ENCODE measurements at places on chromosomes 1 and 21.

GRCh38 chr1:66562561-66562960 lies 28.6 kb downstream of the SGIP1 start:
- DNase-seq = no peak

- peak; percentile 81 for DNase-seq
Measured at GRCh38 chr21:33433425-33434114, 30.4 kb downstream of the IFNGR2 start.

DNA sequence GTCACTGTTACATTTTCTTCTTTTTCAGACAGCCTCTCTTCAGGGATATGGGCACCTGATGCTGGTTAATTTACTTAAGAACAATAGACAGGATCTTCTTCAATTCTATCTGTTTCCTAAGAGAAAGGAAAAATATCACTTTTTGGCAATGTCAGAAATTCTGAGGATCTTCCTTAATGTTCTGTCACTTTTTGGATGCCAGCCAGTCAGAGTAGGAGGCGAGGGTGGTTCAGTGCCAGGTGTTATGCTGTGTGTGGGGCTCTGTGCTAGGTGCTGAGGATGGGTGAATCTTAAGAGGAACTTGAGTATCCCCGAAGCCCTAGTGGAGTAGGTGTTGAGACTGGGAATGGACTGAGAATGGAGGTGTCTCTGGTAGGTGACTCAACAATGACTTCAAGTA lies 133.5 kb downstream of the UCK2 start:
- DNase-seq = no peak

DNA sequence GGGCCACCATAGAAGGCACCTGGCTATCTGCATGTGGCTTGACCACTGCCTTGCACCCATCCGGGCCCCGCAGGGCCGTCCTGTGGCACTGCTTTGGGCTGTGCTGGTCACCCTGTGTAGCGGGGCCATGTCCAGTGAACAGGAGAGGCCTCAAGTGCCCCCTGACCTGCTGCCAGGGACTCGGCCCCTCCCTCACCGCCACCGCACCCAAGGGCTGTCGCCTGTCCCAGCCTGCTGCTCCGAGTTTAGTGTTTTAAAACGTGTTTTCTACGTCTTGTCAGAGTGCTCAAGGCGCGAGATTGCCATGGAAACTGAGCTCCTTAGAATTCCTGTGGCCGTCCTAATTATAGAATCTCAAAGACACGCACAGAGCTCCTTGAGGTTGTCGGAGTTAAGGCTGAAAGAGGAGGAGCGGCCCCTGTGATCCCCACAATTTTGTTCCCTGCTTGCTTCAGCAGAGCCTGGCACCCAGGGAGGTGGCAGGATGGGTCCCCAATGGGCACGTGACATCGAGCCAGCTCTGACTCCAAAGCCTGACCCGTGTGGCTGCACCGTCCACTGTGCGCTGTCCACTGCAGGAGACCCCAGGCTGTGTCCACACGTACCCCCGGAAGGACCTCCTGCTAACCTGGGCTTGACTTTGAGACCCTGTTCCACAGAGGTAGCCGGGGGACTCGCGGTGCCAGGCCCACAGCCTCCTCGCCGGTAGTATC lies 66.2 kb downstream of the FAAP20 start:
- no peak for DNase-seq

GRCh38 chr1:222167111-222167510 lies 380.8 kb downstream of the HHIPL2 start:
- DNase-seq = peak; percentile 29

GRCh38 chr1:217369271-217369981 lies 261.5 kb downstream of the GPATCH2 start:
- no peak for DNase-seq

- DNase-seq = peak; percentile 50
Measured at GRCh38 chr1:201584471-201585092, 45.7 kb downstream of the NAV1 start.

GRCh38 chr1:203177470-203178039 lies 1.9 kb upstream of the MYBPH start:
- DNase-seq = peak; percentile 78

- DNase-seq = no peak
Measured at GRCh38 chr1:109149874-109150601, 36.1 kb downstream of the ELAPOR1 start.

- DNase-seq = peak; percentile 81
Measured at GRCh38 chr21:42296501-42296900, 18.7 kb downstream of the TFF3 start.

DNA sequence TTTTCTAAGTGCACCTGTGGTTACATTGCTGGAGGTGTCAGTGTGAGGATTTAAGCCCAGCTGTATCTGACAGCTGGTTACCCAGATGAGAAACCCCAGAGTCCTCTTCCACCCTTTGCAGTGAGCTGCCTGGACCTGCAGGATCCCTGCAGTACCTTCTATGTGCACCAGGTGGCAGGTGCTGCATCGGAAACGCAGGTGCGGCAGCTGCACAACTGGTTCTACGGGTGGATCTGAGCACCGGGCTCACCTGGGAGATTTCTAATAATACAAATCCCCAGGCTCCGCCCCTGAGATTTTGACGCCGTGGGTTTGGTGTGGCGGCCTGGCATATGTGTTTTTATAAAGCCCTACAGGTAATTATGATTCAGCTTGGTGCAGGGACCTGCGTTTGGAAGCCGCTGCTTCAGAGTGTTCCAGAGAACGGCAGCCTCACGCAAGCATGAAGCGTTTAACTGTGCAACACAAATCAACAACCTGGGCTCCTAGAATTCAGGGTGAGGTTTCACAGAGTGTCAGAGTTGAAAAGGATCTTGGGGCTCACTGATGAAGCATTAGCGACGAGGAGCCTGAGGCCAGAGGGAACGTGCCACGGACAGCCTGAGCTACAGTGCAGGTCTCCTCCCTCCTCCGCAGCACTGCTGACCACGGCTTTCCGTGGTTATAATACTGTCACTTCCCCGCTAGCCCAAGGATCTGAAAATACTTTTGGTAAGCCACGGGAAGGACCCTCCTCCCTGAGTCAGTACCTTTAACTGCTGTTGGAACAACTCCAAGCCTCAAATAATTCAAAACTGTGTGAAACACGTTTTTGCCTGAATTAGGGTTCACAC lies 96.7 kb upstream of the TRABD2B start:
- DNase-seq = peak; percentile 43

GRCh38 chr1:236287757-236288619 lies 6.2 kb upstream of the ERO1B start:
- no peak for DNase-seq

DNA sequence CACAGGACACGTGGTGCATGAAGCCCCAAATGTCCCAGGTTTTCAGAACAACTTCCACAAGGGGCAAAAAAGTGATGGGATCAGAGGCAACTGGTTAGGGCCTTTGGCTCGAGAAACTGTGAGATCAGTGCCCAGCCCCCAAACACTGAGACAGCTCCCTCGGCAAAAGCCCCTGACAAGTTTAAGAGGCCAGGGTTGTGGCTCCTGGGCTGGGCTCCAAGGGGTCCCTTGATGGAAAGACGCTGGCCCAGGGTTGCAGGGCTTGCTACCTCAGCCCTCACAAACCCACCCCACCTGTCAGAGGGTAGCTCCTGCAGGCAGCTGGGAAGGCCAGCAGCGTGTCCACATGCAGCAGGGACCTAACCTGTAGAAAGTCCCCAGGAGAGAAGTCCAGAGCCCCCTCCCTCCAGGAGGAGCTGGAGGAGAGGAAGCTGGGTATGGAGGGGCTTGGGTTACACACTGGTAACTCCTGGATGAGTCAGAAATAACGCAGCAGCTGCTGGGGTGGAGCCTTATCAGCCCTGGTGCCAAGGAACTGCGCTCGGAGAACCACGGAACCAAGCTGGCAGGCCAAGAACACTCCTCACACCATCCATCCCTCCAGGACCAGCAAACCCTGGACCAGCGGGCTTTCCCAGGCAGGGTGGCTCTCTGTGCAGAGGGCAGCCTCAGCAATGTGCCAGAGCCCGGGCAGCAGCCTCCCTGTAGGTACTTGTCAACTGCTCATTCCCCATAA lies 37.5 kb downstream of the CTNNBIP1 start:
- no peak for DNase-seq

DNA sequence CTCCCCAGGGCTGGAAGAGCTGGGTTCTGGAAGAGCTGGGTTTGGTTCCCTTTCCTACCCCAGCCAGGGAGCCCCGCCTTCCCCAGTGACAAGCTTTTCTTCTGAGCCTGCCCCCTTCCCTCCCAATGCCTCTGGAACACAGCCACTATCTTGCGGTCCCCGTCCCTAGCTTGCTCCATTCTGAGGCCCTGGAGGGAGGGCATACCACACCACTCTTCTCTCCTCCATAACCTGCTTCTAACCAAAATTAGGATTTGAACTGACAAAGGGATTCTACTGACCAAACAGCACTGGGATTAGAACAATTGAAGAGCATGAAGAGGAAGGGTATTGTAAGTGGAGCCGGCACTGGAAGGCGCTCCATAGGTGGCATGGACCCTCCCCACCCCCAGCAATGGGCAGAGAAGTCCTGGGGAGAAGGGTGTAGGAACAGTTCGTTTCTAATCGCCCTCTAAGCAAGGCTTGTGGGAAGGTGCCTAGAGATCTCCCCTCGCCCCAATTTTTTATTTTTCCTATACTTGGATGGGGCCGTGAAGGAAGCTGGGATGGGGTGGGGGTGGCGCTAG lies 690 bp downstream of the C1orf216 start:
- DNase-seq = peak; percentile 55

DNA sequence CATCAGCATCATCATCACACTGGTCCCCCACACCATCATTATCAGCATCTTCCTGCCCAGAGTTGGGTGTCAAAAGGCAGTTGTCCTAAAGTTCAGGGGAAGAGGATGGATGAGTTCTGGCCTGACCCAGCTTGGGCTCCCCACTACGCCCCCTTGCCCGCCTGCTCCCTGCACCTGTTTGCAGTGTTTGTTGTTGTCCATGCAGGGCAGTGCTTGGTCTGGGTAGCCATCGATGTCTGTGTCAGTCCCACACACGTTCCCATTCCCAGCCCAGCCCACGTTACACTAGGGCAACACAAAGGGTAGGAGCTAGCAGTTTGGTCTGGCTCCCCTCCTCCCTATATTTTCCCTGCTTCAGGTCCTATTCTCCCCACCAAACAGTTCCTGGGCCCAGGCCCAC lies 6.8 kb downstream of the THBS3 start:
- DNase-seq = no peak

- no peak for DNase-seq
Measured at GRCh38 chr1:39675220-39675619, 3.3 kb upstream of the NT5C1A start.

DNA sequence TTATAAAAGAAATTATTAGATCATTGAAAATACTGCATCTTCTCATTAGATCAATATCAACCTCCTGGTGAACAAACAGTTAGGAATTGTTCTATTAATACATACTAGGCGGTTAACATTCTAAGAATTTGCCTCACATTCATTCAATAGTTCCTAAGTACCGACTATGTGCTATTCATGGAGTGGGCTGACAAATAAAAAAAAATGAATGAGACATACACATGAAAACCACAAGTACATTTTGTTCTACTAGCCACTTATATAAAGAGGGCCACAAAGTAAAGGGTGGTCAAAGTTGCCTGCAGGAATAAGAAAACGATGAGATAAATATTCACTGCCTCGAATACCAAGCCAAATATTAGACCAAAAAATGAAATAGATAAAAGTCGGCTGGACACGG lies 294.4 kb downstream of the SDCCAG8 start:
- DNase-seq = no peak

Data from inflammatory macrophage (primary cell).